ENCODE measurements at places on chromosomes 11 and 22. TPM values are rescaled to one million over a fixed set of nuclear protein-coding genes. Genes with fewer than 3 reads are reported as not detected.

BRD1 gene
- 42.3 TPM for total RNA-seq

CCDC116 gene
- total RNA-seq, result 0.51 TPM

DNA sequence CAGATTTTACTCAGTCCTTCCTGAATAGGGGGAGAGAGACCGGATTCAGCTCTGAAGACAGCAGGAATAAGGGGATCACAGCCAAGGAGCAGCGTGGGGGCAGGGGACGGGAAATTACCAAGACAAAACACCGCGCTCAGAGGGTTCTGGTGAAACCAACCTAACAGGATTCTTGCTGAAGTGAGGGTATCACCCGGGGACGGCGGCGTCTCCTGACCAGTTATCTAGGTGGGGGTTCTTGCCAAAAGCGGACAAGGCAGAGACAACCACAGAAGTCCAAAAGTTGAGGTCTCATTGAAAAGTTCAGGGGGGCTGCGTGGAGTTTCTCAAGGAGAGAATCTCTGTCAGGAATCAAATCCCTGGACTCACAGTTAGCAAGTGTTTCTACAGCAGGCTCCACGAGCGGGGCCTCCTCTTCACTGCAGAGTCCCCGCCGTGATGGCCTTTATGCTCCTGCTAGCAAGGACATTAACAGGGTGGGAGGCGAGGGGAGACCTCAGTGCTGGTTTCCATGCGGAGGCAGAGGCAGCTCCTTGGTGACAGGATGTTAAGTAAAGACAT lies 291.0 kb downstream of the BRD1 start:
- DNase-seq, result no peak

- no peak for DNase-seq
These were observed 90.8 kb downstream of the FAM168A start for GRCh38 chr11:73507086-73507485.

DNA sequence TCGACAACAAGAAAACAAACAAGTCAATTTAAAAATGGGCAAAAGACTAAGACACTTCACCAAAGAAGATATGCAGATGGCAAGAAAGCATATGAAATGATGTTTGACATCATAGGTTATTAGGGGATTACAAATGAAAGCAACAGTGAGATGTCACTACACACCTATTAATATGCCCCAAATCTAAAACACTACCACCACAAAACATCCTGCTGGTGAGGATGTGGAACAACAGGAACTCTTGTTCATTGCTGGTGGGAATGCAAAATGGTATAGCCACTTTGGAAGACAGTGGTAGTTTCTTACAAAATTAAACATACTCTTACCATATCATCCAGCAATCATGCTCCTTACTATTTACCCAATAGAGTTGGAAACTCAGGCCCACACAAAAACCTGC lies 29.0 kb downstream of the PRRG4 start:
- DNase-seq, result no peak

FLRT1 gene
- 0.19 TPM for total RNA-seq

GRCh38 chr11:3896644-3897043 lies 41.2 kb downstream of the STIM1 start:
- DNase-seq, result no peak

TMEM45B gene
- total RNA-seq, result 2.5 TPM

TRMU gene
- total RNA-seq, result 69.7 TPM

YPEL4 gene
- 1.3 TPM for total RNA-seq

LRRN4CL gene
- 0.38 TPM for total RNA-seq

ZNF215 gene
- 1.4 TPM for total RNA-seq

DNA sequence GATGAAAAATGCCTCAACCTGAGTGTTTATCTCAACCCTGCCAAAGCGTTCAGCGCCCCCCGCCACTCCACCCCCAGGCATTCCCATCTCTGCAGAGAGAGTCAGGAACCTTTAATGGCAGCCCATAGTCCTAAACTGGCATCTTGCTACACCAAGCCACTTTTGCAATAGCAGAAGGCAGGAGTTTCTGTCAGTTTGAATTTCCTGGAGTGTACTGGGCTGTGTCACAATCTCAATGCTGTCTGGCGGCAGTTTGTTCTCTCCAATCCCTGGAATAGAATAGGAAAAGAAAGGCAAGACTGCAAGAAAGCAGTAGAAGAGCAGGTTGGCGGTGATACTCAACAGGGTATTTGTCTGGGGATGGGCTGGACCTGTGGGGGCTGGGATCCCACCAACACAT lies 32.9 kb upstream of the FLI1 start:
- DNase-seq, result no peak

GRCh38 chr11:112903340-112903739 lies 57.9 kb upstream of the NCAM1 start:
- no peak for DNase-seq

AQP11 gene
- total RNA-seq, result 0.22 TPM

SHISAL1 gene
- total RNA-seq, result not detected

DNA sequence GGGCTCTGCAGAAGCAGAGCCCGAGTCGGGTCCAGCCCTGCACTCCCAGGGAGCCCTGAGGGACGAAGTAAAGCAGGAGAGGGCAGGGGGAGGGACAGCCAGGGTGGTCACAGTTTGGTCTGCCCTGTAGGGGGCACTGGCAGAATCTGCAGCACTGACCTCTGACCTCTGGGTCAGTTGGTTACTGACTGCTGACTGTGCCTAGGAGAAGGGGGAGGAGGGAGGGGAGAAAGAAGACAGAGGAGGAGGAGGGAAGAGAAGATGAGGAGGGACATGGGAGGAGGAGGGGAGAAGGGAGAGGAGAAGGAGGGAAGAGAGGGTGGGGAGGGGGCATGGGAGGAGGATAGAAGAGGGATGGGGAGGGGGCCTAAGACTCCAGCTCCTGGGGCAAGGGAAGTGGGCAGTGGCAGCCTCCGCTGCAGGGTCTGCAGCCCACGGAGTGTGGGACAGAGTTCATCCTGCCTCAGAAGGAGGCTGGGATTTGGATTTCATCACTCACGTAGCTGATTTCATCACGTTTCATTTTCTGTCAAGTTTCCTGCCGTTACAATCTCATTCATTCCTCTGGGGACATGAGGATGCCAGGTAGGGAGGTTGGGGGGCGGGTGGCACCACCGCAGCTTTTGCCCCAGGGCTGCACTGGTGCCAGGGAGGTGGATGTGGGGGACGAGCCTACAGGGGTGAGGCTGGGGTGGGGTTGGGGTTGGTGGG lies 55.2 kb downstream of the FLRT1 start:
- peak; percentile 15 for DNase-seq

GRCh38 chr22:22243033-22243680 lies 1.4 kb upstream of the VPREB1 start:
- no peak for DNase-seq

DNA sequence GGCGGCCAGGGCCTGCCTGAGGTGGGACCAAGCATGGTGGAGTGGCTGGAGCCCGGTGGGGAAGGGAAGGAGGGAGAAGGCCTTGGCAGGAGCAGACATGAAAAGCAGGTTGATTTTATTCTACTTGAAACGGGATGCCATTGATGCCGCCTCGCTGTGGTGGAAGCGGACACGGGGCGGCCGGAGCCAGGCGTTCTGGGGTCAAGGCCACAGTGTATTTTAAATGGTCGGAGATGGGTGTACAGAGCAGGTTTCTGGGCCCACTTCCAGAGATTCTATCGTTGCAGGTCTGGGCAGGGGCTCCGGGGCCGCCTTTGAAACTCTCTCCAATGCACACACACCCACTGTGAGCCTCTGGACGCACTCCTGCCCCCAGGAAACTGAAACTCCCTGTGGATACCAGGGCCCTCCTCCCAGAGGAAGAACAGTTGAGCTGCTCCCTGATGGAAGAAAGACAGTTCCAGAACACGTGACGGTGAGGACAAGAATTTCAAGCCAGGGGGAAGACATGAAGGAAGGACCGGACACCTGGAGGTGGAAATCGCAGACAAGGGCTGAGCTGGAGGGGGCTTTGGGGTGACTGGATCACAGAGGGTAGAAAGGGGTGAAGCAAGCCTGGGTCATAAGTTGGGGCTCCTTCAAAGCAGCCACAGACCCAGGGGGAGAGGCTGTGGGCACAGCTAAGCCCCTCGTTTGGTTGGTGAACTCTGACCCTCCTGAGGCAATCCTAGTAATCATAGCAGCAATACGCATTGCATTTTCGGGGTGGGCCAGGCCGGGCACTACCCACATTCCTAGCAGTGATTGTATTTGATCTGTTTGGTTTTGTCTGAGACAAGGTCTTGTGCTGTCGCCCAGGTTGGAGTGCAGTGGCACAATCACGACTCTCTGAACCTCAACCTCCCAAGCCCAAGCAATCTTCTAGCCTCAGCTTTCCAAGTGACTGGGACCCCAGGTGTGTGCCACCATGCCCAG lies 12.3 kb upstream of the LINC01488 start:
- no peak for DNase-seq

DNA sequence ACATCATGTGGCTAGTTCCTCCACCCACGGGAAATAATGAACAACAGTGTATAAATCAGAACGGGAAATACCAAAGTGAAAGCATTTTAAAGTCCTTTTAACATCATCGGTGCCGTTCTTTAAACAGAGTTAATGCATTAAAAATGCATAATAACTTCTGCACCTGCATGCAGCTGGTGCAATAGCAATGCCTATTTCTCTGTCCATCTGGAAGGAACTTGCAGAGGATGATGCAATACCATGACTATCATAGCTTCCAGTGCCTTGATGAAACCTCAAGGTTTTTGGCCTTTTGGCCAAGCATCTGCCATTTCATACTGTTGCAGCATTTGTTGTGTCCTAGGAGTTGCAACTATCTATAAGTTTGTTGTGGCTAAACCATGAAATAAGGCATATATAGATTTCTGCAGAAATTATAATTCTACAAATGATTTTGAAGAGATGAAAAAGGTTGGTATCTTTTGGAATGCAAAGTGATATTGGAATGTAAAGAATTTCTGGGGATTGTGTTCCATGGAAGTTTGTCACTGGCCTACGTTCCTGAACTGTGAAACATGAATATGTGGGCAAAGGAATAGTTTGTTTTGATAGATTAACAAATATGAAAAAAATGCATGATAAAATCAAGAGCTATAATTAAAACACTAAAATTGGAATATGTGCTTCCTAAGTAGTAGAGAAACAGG lies 9.8 kb upstream of the EIF3F start:
- no peak for DNase-seq

USH1C gene
- not detected for total RNA-seq

DNA sequence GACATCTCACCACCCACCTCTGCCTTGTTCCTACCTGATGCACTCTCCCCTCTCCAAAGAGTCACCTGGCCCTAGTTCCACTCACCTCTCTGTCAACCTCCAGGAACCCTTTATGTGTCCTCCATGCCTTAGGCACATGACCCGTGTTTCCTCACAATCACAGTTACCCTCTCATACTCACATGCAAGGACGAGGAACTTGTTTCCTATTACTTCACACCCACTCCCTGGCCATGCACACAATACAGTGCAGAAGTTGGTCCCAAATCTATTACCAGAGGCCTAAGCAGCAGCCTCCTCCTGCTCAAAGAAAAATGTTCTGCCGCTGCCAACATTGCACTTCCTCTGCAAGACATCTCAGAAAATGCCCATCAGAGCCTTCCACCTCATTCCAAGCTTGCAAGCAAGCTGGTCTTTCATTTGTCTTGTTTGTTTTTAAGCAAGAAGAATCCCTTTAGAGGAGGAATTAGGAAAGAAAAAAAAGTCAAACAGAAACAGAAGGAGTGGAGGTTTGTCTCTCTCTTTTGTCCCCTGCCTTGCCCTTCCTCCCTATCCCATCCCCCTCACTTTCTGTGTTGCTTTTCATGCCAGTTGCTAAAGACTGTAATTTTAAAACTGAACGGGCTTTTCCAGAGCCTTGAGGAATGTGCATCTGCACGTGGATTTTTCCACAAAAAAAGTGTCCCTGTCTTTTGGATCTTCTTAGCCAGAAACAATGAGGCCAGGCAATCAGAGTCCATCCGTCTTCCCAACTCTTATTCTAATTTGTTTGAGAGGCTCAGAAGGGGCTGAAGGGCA lies 63.4 kb downstream of the KCNJ1 start:
- no peak for DNase-seq

GRCh38 chr11:62787005-62787759 lies at the start of gene TMEM179B:
TSS of gene TMEM179B (plus strand) at chr11:62787402. CDS start at chr11:62787432, 30 bp downstream.
- peak; percentile 99 for DNase-seq

KIRREL3 gene
- total RNA-seq, result not detected

GRCh38 chr22:25878933-25879332 lies 136.9 kb downstream of the MYO18B start:
- DNase-seq, result no peak

- no peak for DNase-seq
These were observed 41.4 kb downstream of the MED15 start for GRCh38 chr22:20548806-20549205.

- no peak for DNase-seq
These were observed 87.6 kb downstream of the UVRAG start for GRCh38 chr11:75902631-75903030.

C11orf98 gene
- total RNA-seq, result 59.2 TPM

DNA sequence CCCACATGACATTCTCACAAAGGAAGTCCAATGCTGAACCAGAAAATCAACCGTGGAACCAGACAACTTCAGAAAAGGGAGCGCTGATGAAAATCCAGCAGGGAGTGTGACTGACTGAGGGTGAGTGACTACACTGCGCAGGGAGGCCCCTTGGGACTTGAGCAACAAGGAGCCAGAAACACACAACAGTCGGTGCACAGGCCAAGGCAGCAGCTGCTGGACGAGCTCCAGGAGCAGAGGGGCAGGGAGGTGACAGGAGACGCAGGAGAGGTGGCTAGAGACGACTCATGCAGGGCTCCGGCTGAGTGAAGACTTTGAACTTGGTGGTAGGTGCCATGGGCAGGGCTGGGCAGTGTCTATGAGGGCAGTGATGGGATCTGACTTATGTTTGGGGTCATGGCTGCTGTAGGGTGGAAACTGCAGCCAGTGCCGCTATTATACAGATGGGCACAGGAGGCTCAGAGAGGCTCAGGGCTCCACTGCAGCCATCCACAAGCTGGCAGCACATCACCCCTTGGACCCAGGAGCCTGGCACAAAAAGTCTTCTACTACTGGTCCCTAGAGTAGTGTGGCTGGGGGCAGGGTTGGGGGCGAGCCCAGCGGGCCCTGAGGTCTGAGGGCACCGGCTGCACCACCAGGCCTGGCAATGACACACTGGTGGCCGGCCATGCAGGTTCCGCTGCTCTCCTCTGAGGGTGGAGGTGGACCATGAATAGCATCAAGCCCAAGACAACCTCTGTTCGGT lies 10.3 kb upstream of the FADD start:
- no peak for DNase-seq
